ENCODE measurements at places on chromosomes 2 and 18.

DNA sequence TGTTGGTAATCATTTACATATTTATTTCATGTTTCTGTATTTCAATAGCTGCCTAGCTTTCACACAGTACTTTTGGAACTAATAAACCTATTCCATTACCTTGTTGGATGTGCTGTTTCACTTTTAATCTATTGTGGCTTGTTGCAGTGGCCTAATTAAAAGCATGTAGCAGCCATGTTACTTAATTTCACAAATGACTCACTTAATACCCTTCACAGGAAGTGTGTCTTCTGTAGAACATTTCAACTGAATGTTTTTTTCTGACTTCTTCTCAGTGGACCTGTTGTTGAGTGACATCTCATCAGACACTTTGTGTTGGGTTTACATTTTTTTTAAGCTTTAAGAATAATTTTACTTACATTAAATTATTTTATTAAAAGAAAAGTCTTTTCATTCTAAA is 260.5 kb upstream of the THUMPD2 start:
- DNase-seq = no peak

DNA sequence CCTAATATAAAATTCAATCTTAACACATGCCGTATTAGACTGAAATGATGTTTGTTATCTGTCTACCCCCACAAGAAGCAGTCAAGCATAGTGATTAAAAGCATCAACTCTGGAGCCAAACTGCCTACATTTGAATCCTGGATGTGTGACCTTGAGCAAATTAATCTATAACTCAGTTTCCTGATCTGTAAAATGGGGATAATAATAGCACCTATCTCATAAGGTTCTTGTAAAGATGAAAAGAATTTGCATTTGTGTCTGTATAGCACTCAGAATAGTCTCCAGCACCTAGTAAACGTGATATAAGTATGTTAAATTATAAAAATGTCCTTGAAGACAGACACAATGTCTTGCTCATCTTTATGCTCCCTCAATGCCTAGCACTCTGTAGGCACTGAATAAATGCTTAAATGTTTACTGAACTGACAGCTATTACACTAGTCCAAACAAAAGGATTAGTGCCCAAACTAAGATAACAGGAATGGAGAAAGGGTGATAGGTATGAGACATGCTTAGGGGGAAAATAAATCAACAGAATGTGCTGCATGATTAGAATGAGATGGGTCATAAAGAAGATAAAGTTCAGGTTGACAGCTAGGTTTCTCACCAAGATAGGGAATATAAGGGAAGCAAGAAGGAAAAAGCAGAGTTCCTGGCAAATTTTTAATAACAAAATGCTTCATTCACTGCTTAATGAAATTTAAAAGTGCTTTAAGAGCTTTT is 180.6 kb downstream of the ATAD2B start:
- no peak for DNase-seq

- DNase-seq = no peak
Measured at GRCh38 chr2:233285921-233286320, 21.7 kb upstream of the SAG start.

- no peak for DNase-seq
Measured at GRCh38 chr2:98608962-98609604, 694 bp downstream of the UNC50 start.

DNA sequence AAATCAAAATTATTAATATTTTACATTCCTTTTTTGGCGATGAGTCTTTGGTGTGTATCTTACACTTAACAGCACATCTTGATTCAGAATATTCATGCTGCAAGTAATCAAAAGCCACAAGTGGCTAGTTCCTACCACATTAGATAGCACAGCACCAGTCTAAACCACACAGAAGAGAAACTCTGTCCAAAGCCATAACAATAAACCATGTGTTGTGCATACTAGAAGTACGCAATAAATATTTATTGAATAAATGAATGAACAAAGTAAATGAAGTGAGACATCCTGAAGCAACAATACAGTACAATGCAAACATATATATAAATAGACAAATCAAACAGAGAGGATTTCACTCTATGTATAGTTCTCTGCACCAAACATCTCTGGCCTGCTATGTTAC is 287.3 kb downstream of the EXOC6B start:
- DNase-seq = no peak

- no peak for DNase-seq
Measured at GRCh38 chr18:28689588-28689987, 512.7 kb upstream of the CDH2 start.

- no peak for DNase-seq
Measured at GRCh38 chr2:216799873-216800431, 59.9 kb downstream of the TNP1 start.

- no peak for DNase-seq
Measured at GRCh38 chr18:37577051-37577611, 11.5 kb upstream of the CELF4 start.

- DNase-seq = no peak
Measured at GRCh38 chr2:44137872-44138551, 30.7 kb upstream of the PPM1B start.

DNA sequence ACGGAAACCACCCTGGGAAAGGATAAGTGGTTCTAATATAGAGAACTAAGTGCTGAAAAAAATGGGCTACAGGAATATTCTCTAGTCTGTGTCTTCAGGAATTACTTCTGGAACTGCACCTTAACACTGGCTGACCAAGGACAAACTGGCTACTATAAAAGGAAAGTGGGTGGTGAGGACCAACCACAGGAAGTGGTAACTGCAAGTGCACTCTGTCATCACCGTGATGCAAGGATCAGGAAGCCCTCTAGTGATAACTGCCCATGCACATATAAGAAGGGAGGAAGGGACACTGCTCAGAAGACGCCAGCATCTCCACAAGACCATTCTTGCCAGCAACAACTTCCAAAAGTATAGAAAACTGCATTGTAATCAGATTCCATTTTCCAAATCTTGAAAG is 424.4 kb upstream of the RGPD4 start:
- no peak for DNase-seq

- DNase-seq = no peak
Measured at GRCh38 chr2:222805591-222806304, 55.1 kb upstream of the ACSL3 start.

- no peak for DNase-seq
Measured at GRCh38 chr2:176291809-176292283, 22.6 kb downstream of the MTX2 start.

DNA sequence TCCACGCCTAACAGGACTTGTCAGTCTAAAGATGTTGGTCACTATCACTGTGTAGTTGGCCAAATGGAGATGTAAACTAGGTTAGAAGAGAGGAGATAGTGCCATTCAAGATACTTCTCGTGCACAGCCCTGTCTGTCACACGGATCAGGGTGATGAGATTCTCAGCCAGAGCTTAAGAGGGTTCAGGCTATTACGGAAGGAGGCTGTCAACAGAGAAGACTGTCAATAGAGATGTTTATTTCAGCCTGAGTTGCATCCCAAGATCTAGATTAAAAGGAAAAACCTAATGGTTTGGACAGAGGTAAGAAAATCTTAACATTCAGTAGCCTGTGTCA is 83.4 kb downstream of the AAK1 start:
- DNase-seq = no peak

DNA sequence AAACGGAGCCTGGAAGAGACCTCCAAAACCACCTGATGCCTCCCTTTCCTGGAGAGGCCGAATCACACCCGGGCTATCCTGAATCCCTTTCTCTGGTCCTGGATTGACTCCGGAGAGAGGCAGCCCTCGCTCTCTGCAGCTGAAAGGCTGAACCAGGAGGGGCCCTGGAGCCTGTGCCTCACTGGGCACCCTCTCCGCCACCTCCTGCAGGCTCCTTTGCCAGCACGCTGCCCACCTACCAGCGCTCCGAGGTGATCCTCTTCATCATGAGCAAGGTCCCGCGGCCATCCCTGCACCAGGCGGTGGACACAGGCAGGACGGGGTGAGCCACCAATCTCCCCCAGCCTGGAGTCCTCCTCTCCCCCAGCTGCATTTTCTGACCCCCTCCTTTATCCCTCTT is 35.7 kb downstream of the POMC start:
- DNase-seq = no peak

DNA sequence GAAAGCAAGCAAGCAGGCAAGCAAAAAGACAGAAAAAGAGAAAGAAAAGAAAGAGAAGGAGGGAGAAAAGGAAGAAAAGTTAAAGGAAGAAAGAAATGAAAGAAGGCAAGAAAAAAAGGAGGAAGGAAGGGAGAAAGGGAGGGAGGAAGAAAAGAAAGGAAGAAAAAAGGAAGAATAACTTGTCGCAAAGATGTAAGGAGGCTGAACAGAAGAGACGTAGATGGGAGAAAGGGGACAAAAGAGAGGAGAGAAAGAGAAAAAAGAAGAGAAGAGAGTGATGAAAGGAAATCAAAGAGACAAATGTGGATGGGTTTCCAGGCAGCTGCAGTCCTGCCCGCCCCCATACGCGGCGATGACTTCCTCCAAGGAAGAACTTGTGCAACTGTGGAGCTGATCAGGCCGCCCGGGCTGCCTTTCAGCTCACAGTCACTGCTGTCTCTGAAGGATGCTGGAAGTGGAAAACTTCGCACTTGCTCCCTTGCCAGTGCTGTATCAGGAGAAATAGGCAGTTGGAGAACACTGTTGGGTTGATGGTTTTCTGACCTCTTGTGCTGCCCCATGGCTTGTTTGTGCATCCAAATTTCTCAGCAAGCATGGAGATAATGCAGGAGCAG is 52.9 kb downstream of the TRIB2 start:
- no peak for DNase-seq

DNA sequence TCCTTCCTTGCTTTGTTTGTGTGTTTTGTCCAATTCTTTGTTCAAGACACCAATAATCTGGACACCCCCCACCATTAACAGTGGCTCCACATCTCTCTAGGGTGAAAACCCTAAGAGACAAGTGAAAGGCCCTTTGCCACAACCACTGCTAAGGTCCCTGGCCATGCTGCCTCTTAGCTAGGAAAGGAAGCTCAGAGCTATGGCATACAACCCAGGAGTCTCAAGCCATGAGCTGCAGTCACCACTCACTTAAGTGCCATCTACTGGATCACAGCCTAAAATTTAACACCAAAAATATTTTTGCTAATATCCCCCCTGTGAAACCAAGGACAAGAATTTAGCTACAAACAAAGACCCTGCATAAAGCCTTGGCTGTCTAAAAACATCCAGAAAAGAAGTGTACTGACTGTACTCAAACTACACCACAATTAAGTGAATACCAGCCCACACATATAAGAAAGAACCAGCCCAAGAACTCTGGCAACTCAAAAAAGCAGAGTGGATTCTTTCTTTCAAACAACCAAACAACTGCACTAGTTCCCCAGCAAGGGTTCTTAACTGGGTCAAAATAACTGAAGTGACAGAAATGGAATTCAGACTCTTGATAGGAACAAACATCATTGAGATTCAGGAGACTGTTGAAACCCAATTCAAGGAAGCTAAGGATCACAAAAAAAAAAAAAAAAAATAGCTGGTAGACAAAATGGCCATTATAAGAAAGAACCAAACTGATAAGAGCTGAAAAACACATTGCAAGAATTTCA is 130.1 kb upstream of the GALNT5 start:
- no peak for DNase-seq

GRCh38 chr2:12852135-12852534 is 135.4 kb downstream of the TRIB2 start:
- no peak for DNase-seq

- DNase-seq = no peak
Measured at GRCh38 chr2:219285373-219285735, 6.2 kb downstream of the DNAJB2 start.

- no peak for DNase-seq
Measured at GRCh38 chr2:16633621-16634430, 31.8 kb downstream of the CYRIA start.

- no peak for DNase-seq
Measured at GRCh38 chr2:198913394-198914152, 544.2 kb downstream of the SATB2 start.

DNA sequence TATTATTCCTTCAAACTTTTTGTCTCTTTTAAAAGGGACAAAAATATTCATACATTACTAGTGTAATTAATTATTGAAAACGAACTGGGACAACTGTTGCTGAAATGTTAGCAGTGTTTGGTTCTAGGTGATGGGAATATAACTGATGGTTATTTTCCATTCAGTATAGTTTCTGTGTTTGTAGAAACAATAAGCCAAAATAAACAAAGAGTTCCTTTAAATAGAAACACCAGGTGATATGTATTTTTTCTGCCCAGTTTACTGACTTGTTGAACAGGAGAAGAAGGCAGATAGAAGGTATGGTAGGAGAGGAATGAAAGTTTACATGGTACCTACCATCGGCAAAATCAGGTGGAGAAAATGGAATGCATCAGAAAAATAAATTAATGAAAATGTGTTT is 74.2 kb downstream of the LYPD6B start:
- no peak for DNase-seq

DNA sequence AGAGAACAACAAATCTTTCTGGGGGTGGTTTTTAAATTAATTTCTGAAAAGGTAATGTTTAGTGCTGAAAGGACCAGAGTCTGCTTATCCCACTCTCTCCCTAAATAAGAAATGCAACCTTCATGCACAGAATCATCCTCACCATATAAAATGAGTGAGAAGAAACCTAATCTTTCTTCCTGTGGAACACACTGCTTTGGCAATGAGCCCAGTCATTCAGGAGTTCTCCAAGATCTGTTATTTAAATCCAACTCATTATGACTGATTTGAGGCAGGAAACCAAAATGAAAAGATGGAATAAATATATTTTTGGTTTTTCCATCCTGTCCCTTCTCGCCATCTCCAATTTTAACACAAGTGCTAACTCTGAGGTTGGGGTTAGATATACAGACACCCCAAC is 228.3 kb downstream of the SRBD1 start:
- no peak for DNase-seq

DNA sequence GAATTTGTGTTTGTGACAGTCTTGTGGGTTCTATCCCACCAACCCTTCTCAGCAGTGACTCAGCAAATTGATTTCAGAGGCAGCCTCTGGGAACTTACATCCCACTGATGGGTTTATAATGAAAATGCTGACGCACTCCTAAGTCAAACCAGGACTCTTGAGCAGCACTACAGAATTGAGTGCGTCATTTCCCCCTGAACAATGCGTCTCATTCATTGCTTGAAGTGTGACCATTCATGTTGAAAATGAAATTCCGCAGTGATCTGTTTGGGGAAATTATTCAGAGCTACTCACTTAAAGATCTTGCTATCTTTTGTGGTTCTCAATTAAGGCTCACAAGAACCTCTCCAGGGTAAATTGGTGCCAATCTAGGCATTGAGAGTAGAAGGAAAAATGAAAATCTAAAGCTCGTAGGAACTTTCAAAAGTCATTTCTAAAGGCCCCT is 417.7 kb upstream of the SLC14A2 start:
- DNase-seq = peak; percentile 31

- peak; percentile 15 for DNase-seq
Measured at GRCh38 chr2:84969511-84970209, 1.3 kb upstream of the KCMF1 start.

DNA sequence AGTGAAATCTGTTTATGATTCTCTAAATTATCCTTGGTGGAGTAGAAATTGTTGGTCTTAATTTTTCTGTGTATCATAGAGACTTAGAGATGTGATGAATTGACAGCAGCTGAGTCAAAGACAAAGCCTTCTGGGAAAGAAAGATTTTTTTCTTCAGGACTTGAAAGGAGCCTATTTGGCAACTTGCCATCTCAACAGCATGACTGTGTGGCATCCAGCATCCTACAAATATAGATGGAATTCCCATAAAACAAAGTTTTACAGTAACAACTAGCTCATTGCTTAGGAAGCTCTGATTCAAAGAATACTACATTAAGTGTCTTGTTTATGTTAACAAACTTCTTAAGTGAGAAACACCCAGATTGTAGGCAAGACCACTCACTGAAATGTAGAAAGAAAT is 79.2 kb upstream of the SETBP1 start:
- DNase-seq = no peak

GRCh38 chr18:79723628-79724027 is 44.0 kb downstream of the CTDP1 start:
- DNase-seq = no peak

- DNase-seq = peak; percentile 70
Measured at GRCh38 chr2:61538920-61539520, 864 bp upstream of the XPO1 start.

All from stimulated activated CD4-positive, alpha-beta T cell treated with anti-CD3 and anti-CD28 coated beads, Interleukin-1b, Interleukin-23, amount 100 ng/mL, for 48 hours (primary cell).